NCI-H1092 treated with DMSO at 0.1 percent for 48 hours (cell line): ENCODE measurements at places on chromosomes 4 and X.

GRCh38 chr4:176306837-176307665 lies 12.7 kb upstream of the SPCS3 start:
- DNase-seq, result no peak

DNA sequence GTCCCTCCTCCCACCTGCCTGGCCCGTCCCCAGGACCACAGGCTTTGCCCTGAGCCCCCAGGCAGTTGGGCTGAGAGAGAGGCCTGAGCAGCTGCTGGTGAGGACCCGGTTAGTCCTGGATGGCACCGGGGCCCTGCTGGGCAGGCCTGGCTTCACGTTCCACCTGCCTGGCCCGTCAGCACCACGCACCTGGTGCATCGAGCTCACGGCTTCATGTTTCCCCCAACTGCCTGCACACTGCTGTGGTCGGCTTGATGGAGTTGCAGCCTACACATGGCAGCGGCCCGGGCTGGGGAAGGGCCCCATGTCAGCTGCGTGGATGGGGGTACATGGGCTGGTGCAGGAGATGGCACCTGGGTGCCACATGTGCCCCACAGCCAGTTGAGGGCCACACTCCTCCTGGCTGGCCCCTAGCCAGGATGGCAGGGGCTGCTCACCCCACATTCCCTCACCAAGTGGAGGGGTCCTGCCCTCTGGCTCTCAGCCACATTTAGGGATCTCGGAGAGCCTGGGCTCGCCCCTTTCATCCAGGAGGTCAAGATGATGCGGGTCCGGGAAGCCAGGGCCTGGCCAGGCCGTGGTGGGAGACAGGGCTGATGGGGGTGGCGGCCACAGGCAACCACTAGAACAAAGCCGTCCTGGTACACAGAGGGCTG lies 28.5 kb downstream of the NKX1-1 start:
- DNase-seq, result no peak

DNA sequence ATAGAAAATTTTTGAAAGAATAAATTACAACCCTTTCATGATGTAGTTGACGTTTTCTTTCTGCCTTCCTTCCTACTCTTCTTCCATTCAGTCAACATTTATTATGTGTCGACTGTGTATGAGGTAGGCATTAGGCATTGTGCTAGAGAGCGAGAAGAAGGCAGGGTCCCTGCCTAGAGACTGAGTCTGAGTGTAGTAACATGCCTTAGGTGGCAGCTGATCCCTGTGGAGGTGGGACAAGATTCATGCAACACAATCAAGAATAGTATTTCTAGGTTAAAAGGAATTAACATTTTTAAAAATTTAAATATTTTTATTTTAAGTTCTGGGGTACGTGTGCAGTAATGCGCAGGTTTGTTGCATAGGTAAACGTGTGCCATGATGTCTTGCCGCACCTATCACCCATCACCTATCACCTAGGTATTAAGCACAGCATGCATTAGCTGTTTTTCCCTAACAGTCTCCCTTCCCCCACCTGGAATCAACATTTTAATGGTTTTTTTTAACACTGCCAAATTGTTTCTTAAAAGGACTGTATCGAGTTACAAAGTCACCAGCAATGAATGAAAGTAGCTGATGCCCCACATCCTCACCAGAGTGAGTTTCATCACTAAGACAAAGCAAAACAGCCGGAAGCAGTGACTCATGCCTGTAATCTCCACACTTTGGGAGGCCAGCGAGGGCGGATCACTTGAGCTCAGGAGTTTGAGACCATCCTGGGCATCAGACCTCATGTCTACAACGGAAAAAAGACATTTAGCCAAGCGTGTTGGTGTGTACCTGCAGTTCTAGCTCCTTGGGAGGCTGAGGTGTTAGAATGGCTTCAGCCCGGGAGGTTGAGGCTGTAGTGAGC lies 84.0 kb downstream of the WWC2 start:
- peak; percentile 64 for DNase-seq

DNA sequence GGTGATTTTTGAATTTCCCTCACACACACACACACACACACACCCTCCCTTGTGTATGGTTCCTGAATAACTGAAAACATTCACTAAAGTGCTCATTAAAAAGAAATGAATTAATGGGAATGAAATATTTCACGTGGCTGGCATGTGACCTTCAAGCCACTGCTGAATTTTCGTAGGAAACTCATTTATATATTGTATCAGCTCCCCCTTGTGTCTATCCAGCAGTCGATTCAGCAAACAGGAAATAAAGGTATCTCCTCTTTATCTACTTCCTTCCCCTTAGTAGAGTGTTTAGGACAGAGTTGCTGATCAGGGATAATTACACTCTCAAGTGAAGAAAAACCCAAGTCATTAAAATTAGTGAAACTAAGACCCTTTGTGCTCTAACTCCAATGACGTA lies 912.6 kb upstream of the LCORL start:
- DNase-seq, result peak; percentile 36

GRCh38 chrX:49273181-49273727 lies 3.7 kb downstream of the PPP1R3F start:
- DNase-seq, result no peak

- no peak for DNase-seq
Observed at GRCh38 chr4:119025916-119026661, 109.5 kb upstream of the MYOZ2 start.

- DNase-seq, result no peak
Observed at GRCh38 chrX:54776987-54777672, 20.9 kb downstream of the ITIH6 start.

DNA sequence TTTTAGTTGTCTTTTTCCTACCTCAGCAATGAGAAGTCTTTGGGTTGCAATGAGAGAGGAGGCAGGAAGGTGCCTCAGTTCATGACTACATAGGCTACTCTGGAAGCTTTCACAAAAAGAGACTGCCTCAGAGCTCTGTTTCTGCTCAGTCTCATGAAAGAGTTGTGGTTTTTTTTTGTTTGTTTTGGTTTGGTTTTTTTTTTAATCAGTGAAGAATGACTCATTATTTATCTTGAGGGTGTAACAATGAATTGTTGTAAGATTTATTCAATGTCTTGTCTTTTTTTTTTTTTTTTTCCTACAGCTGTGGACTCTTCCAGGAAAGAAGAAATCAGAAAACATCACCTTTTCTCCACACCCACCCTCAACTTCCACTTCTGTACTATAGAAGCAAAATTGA lies 67.5 kb upstream of the CXCL13 start:
- no peak for DNase-seq

GRCh38 chr4:176013476-176014247 lies 52.0 kb upstream of the WDR17 start:
- no peak for DNase-seq

GRCh38 chr4:24991015-24991414 lies 39.7 kb downstream of the LGI2 start:
- DNase-seq, result no peak

DNA sequence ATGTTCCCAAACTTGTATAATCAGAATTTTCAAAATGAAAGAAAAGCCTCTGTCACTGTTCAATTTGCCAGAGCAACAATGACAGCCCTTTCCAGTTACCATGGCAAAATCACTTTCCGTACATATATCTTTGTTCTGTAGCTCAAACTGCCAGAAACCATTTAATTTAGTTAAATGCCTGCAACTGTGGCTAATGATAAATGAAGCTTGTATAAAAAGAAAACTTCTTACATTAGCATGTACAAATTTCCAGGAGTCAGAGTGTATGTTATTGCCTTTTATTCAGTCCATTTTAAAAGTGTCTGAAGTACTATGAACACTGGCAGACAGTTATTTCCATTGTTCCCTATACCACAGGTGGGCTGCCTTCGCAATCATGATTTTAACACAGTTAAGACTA lies 30.3 kb downstream of the ARAP2 start:
- DNase-seq, result no peak

DNA sequence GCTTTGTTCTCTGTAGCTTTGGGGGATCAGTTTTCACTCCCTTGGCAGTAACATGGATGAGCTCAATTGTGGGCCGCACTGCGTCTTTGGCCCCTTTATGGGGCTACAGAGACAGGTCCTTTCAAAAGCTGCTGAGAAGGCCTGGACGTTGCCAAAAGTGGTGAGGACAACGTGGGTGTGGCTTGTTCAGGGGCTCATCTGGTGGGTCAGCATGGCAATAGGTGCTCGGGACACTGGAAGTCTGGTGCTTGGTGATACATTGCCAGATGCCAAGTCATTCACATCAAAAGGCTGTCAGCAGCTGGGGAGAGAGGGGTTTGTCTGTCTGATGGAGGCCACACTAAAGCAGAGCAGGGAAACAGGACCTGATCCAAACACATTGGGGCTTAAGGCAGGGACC lies 149.8 kb upstream of the EOLA2 start:
- DNase-seq, result peak; percentile 32

GRCh38 chr4:165198329-165198728 lies 9.0 kb upstream of the KLHL2 start:
- no peak for DNase-seq

- peak; percentile 16 for DNase-seq
Observed at GRCh38 chrX:38500141-38500540, 61.2 kb upstream of the TSPAN7 start.

DNA sequence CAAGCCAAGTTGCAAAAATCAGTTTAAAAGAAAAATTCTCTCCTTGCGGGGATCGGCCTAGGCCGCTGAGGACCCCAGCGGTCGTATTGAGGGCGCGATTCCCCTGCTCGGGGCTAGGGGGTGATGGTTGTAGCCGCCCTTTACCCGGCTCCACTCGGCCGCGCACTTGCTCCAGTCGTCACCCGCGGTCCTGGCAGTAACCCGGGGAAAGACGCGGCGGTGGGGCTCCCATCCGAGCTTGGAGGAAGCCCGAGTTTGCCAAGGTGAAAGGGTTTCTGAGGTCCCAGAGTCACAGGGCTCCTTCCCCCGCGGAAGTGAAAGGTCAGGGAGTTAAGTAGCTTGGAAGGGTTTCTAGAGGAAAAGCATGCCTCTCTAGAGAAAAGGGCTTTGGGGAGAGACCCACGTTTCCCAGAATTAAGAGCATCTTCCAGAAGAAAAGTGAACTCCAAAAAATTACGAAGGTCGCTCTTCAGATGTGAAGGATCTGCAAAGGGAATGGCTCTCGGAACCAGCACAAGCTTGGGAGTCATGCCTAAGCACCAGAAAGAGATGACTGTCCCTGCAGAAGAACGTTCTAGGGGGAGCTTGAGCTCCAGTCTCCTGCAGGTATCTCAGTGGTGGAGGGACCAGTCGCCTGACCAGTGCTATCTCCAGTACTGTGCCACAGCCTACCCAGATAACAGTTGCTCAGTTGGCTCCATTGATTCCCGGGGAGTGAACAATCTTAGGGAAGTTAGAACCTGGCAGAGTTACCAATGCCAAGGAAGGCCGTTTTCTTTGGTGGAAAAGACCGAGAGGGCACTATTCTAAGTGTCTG lies 875 bp downstream of the LAP3 start:
- DNase-seq, result peak; percentile 39

DNA sequence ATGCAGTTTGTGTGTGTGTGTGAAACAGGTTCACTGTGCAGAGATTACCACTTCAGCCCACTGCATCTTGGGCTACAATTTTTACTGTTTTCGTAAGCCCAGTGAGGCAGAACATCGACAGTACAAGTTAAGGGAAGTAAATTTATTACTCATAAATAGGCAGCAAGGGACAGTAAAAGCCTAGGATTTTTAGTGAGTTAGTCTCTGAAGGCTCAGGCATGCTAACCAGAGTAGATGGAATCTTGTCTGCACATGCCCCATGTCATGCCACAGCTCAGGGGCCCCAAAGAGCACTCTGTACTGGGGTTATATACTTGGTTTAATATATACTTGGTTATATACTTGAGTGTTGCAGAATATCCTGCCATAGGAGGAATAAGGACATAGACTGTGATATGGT lies 825.7 kb downstream of the TECRL start:
- no peak for DNase-seq
